ENCODE measurements at places on chromosomes 2 and 18.

DNA sequence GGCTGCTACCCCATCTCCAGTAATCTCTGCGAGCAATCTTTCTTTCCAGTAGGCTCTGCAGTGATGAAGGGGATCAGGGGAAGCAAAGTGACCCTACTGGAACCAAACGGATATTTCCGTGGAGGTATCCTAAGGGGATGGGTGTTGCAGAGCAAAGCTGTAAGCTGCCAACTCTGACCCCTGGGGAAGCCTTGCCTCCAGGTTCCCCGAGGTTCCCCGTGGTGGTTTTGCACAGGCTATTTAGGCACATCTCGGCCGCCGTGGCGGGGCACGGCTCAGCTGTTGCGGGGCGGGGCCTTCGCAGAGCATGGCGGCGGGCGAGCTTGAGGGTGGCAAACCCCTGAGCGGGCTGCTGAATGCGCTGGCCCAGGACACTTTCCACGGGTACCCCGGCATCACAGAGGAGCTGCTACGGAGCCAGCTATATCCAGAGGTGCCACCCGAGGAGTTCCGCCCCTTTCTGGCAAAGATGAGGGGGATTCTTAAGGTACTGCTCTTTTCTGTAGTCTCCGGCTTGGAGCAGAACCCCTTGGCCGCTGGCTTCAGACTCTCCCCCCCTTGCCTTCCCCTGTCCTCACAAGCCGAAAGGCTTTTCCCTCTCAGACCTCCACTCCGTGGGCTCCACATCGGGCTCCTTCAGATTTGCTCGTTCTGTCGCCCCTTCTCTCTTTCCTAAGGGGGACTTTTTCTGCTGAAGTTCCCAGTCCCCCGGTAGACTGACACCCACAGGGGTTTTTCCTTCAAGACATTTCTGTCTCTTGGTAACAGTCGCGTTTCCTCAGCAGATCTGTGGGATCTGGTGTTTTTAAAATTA, at the start of gene COMMD1:
Gene COMMD1 (plus strand): TSS at position 303 of the 814 bp plus-strand sequence. CDS start 5 bp downstream, at position 308.
- DNase-seq, result no peak

GRCh38 chr18:79687806-79688205, 8.2 kb downstream of the CTDP1 start:
- no peak for DNase-seq

- DNase-seq, result no peak
Observed at GRCh38 chr18:55967019-55967418, 379.0 kb upstream of the TCF4 start.

- no peak for DNase-seq
Observed at GRCh38 chr2:45132551-45132950, 123.3 kb upstream of the SIX2 start.

DNA sequence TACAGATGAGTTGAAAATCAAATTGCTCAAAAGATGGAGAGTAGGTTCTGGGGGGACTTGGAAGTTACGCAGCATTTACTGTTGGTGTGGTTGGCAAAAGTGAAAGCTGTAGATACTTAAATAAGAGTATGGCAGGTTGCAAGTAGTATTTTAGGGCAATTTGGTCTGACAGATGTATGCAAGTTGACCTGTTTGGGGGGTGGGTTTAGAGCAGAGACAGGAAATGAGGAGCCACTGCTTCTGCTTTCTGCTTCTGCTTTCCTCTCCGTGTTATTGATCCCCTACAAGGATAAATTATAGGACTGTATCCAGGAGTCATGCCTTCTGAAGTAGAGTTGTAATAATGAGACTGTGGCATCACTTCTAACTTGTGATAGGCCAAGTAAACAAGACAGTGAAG, 71.2 kb downstream of the EPAS1 start:
- no peak for DNase-seq

DNA sequence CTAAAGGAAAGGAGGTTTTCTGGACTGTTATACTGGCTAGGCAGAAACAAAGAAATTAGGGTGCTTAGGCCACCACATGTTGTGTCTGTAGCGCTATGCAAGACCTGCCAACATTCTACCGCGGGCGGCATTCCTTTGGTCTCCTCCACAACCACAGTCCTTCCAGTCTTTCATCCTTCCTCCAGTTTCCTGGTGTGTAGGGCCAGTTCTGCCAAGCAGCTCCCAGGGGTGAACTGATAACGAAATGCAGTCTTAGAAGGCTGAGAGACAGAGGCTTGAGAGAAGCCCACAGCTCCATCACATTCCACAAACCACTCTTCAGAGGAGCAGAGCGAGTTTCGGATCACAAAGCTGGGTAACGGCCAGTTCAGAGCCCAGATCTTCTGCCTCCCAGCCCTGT, 19.5 kb upstream of the CXXC1 start:
- no peak for DNase-seq

DNA sequence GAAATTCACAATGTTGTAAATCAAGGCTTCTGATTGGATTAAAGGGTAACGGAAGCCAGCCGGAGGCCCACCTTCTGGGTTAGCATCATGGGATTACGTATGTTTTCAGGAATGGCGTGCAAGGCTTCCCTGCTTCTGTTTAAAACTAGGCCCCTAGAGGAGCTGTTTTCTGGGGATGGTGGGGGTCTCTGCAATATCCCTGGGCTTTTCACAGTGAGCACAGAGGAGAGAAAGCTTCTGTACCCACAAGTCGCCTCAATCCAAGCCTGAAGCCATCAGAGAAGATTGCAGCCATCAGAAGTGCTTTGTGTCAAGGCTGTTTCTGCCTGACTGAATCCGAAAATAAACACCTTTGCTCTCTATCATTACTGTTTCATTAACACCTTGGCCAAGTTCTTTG, 226.9 kb upstream of the SMIM21 start:
- no peak for DNase-seq

- peak; percentile 44 for DNase-seq
Observed at GRCh38 chr2:201158111-201158929, 24.6 kb upstream of the CASP10 start.

- DNase-seq, result no peak
Observed at GRCh38 chr2:172082105-172082943, 3.0 kb upstream of the DLX1 start.

DNA sequence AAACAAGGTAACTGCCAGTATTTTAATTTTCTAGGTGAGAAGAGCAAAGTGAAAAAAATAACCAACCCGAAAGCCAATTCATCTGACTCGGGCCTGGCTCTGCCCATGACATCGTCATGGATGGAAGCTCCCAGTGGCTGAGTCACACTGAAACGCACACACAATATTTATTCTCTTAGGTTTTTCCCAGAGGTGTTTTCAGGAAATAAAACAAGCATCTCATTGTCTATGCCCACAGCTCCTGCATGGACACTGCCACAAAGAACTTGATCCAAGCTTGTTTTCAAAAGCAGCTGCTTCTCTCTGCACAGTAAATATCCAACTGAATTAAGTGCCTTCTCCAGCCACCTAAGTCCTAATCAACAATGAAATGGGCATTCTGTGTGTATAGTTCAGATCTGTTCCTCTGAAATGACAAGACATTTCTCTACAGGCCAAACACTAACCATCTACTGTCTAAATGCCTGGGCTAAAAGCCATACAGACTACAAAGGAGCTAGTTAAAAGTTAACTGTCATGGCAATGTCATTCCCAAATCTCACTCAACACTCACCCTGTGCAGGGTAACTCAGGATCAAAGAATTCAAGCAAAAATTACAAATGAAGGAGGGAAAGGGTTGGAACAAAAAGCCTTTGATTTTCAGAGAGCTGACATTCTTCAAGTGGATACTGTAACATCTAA, 62.9 kb downstream of the RPL31 start:
- peak; percentile 77 for DNase-seq

- DNase-seq, result no peak
Observed at GRCh38 chr18:35511833-35512232, 14.1 kb upstream of the INO80C start.

- DNase-seq, result no peak
Observed at GRCh38 chr2:102014041-102014345, 22.2 kb downstream of the IL1R2 start.

GRCh38 chr2:175293776-175294175, 112.3 kb upstream of the ATP5MC3 start:
- DNase-seq, result no peak

DNA sequence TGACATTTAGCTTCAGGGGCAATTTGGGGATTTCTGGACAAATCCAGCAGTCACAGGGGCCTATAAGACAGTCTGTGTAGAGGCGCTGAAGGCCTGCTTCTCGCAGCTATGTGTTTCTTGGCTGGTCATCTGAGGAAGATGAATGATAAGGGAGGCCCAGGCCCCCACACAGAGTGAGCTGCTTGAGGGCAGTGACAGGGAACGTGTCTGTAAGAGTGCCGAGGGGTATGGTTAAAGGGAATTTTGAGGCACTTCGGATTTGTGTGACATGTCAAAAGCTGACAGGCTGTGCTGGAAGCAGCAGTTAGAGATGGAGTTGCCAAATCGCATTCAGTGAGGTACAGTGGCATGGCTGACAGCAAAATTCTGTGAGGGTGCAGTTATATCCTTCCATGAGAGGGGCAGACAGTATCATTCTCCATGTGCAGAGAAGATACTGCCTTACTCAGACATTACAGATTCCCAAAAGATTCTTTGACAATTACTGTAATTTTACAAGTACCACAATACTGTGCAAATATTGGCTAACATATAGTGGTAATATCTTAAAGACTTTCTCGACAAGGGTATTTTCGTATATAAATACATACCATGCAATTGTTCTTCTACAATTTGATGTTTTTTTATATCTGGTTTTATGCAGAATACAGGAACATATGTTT, 74.0 kb downstream of the CERS6 start:
- no peak for DNase-seq

- no peak for DNase-seq
Observed at GRCh38 chr2:36451512-36451911, 95.9 kb downstream of the CRIM1 start.

- DNase-seq, result no peak
Observed at GRCh38 chr2:190766174-190766572, 114.4 kb upstream of the GLS start.

GRCh38 chr2:152874955-152875354, 156.5 kb downstream of the ARL6IP6 start:
- DNase-seq, result no peak

- DNase-seq, result no peak
Observed at GRCh38 chr2:152411154-152411553, 76.2 kb downstream of the FMNL2 start.

DNA sequence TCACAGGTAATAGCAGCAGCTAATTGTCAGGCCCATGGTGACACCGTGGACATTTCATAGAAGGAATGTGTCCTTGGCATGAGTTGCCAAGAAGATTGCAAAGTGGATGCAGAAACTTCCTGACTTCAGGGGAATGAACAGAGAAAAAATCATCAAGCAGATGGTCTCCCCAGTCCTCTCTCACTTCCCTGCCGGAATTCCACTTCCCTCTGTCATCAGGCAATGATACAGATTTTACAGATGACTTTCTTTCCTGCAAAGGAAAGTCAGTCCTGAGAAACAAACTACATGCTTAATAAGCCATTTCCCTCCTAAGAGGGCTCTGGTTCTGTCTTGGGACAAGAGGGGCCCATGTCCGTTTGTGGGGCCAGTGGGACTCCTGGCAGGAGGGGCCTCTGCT, 45.7 kb downstream of the KCNF1 start:
- no peak for DNase-seq

GRCh38 chr2:88230911-88231310, 60.8 kb downstream of the THNSL2 start:
- no peak for DNase-seq

DNA sequence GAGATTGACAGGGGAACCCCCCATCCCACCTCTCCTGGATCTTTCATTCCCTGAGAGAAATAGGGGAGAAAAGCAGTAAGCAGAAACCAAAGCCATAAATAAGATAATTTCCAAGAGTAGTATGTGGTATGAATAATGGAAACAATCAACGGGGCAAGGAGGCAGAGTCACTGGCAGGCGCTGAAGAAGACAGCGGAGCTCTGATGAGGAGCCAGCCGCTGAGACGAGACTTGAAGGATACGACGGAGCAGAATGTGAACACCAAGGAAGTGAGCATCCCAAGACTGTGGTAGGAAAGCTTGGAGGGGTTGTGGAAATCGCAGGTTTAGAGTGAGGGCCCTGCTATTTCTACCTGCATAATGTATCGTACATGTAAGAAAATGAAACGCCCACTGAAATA, 93.6 kb upstream of the CBLN2 start:
- DNase-seq, result no peak

GRCh38 chr2:157466764-157467163, 22.9 kb upstream of the CYTIP start:
- DNase-seq, result no peak

DNA sequence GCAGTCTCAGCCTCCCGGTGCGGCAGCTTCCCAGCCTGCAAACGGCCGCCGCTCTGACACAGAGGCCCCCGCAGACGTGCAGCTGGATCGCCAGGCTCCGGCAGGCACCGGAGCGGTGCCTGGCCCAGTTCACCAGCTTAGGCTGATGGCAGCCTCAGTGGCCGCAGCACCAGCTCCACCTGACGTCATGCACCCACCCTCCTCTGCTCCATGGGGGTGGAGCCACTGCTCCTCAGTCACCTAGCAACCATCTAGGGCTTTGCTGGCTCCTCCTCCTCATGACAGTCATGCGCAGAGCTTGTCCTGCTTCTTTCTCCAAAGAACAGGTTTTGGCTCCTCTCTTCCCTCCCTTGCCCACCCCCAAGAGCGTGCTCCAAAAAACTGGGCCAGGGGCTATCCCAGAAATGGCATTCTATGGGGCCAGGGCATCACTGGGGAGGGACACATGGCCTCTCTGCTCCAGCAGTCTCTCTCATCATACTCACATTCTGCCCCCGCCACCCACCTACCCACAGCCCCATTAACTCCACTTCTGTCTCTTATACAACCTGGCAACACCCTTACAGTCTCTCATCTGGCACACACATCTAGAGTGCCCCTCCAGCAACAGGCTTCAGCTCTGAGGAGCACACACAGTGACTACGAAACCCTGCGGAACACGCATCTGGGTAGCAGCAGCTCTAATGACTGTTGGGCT, 5.5 kb downstream of the DCTN1 start:
- no peak for DNase-seq

DNA sequence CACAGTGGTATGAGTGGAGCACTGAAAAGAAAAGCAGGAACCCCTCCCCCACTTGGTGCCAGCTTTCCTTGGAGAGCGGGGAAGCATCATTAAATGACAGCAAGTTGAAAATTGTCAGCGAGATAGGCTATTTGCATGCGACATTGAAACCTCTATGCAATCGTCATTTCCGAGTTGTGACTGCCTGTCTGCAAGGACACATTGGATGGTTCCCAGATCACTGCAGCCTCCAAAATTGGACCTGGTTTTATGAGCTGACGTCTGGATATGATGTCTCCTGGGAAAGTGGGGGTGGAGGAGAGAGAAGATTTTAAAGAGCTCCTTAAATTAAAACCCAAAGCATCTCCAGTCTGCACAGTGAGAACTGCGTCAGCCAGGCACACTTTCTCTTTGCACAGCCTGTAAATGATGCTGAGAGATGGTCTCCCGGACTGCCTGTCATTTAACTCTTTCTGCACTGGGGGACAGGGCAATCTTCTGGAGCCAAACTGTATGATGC, 57.8 kb upstream of the KIF5C start:
- no peak for DNase-seq

- DNase-seq, result no peak
Observed at GRCh38 chr2:120857422-120857821, 121.8 kb downstream of the GLI2 start.

- no peak for DNase-seq
Observed at GRCh38 chr2:153408710-153409385, 69.7 kb downstream of the RPRM start.
